ENCODE measurements at places on chromosomes 16 and 17.

DNA sequence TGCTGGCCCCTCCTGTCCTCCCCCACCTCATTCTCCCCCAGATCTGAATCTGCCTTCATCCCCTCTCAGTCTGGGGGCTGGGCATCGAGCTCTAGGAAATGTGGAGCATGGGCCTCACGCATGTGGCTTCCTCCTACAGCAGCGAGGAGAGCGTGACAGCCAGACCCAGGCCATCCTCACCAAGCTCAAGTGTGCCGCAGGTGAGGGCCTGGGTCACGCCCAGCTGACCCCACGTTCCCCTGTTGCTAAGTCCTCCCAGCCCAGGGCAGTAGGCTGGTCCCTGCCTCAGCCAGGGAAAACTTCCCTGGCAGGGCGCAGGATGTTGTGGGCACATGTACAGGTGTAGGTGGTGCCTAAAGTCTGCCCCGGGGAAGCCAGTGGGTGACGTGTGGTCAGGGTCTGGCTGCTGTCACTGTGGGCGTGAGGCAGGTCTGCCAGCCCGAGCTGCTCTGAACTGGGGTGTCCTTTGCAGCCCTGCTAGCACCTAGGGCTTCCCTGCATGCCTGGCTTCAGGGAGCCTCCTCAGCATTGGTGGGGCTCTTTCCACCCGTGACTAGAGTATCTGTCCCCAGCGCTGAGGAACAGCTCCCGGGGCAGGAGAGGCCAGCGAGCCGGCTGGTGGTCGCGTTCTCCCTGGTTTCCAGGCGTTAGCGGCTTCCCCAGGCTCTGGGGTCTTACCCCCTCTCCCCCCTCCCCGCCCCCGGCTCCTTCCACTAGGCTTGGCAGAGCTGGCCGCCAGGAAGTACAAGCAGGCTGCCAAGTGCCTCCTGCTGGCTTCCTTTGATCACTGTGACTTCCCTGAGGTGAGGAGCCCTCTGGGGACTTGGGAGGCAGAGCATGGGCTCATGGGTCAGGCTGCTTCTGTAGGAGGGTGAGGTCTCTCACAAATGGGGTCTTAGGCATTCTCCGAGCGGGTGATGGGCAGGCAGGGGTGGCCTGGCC, 3.6 kb downstream of the GPS1 start:
- no peak for DNase-seq

GRCh38 chr17:7136266-7136877, 21.8 kb upstream of the ASGR2 start:
- DNase-seq: peak; percentile 32

DNA sequence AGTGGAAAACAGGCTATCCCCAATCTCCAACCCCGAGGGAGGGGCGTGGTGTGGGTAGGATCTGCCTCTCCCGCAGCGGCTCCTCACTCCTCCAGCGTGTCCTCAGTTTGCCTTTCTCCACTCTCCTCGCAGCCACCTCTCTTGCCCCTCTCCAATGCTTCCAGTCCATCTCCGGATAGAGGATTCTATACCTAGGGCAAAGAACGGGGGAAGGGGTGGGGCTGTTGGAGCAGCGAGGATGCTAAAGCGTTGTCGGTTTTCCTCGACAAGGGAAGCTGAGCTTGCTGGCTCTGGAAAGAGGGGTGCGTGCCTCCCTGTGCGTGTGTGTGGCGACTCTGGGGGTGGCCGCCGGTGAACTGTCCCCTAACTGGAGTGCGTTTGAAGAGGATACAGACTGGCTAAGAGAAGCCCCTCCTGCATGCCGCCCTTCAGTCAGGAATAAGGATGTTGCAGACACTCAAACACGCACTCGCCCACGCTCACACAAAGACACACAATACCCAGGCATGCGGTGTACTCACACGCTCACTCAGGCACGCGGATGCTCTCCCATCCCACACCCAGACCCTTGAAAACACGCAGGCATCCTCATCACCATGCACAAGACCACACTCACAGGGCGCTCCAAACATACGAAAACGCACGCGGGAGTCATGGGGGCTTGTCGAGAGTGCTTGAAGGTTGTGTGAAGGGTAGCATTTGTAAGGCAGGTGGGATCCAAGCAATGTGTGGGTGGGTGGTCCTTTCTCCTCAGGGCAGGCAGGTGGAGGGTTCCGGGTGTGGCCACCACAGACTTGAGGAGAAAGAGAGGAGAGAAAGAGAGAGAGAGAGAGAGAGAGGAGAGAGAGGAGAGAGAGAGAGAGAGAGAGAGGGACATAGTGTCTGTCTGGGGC, 655 bp upstream of the GPR139 start:
- no peak for DNase-seq

DNA sequence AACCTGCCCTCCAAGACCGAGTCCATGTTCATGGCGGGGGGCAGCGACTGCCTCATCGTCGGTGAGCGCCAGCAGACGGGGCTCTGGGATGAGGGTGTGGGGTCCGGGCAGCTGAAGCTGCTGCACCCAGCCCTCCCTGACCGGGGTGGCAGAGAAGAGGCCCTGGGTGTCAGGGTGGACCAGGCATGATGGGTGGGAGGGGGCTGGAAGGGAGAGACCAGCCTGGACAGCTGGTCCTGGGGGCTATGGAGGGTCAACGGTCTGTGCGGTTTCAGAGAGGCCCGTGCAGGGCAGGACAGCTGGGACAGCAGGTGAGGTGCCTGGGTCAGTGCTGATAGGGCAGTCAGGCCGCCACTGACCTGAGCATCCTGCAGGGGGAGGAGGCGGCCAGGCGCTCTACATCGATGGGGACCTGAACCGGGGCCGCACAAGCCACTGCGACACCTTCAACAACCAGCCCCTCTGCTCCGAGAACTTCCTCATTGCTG, 13.3 kb upstream of the ATP6V0C start:
- DNase-seq: no peak

- DNase-seq: no peak
Measured at GRCh38 chr17:21294321-21295035, 10.0 kb downstream of the MAP2K3 start.

GRCh38 chr16:1308036-1308976, 1.1 kb upstream of the UBE2I start:
- DNase-seq: peak; percentile 24

DNA sequence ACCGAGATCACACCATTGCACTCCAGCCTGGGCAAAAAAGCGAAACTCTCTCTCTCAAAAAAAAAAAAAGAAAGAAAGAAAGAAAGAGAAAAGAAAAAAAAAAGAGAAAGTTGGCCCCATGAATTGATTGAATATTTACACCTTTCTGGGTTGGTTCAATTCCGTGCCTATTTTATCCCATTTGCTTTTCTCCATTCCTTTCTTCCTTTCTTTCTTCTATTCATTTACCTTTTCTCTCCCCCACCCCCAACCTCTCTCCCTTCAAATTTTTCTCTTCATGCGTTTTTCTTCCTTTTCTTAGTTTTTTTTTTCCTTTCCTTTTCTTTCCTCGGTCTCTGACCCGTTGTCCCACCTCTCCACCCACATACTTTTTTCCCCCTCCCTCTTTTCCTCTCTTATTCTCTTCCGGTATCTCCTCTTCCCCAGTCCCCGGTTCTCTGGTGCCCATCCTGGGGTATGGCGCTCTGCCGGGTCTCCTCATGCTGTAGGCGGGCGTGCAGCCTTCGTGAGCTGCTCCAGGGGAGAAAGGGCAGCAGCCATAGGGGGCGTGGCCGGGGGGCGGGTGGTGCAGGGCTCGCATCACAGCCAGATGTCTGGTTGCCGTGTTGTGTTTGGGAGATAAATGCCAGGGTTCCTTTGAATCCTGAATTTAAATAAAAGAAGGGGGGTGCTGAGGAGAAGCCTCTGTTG, 5.3 kb upstream of the COL1A1 start:
- peak; percentile 40 for DNase-seq

GRCh38 chr16:177981-178667, 1.6 kb downstream of the HBA1 start:
- DNase-seq: no peak

- DNase-seq: peak; percentile 85
Measured at GRCh38 chr17:56319531-56319930, 166.3 kb downstream of the ANKFN1 start.

DNA sequence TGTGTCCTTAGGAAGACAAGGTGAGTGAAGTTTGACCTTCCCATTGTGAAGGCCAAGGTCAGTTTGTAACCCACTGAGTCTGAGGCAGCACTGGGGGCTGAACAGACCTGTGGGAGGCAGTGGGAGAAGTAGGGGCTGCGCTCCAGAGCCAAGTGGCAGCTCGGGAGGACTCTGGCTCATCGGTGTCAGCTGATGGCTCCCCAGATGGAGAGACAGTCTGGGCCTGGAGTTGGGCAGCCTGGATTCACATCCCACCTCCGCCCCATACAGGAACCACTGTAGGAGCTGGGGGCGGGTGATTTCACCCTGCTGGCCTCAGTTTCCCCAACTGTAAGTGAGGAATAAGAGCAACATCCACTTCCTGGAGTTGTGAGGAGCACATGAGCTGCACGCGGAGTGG, 128.4 kb downstream of the FOXL1 start:
- no peak for DNase-seq

GRCh38 chr17:68328676-68329075, 37.4 kb downstream of the ARSG start:
- no peak for DNase-seq

DNA sequence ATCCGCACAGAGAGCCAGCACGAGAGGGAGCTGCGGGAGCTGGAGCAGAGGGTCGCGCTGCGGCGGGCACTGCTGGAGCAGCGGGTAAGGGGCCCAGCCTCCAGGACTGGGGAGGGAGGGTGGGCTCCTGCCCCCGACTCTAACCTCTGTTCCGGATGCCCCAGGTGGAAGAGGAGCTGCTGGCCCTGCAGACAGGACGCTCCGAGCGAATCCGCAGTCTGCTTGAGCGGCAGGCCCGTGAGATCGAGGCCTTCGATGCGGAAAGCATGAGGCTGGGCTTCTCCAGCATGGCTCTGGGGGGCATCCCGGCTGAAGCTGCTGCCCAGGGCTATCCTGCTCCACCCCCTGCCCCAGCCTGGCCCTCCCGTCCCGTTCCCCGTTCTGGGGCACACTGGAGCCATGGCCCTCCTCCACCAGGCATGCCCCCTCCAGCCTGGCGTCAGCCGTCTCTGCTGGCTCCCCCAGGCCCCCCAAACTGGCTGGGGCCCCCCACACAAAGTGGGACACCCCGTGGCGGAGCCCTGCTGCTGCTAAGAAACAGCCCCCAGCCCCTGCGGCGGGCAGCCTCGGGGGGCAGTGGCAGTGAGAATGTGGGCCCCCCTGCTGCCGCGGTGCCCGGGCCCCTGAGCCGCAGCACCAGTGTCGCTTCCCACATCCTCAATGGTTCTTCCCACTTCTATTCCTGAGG, 4.4 kb downstream of the HIRIP3 start:
- DNase-seq: no peak

DNA sequence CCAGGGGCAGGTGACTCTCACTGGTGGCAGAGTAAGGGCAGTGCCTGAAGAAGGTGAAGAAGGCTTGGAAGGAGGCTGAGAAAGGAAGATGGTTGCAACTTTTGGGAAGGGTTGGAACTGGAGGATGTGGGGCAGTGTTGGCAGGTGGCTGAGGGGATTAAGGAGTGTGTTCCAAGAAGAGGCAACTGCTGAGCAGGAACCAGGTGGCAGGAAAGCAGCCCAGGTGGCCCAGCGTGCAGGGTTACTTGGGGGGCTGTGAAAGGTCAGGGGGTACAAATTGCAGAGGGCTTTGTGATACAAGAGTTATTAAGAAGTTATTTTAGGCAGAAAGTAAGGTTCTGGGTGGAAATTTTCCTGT, 28.6 kb downstream of the WSCD1 start:
- DNase-seq: no peak

GRCh38 chr17:61392679-61393078, 7.0 kb upstream of the TBX2 start:
- DNase-seq: no peak

DNA sequence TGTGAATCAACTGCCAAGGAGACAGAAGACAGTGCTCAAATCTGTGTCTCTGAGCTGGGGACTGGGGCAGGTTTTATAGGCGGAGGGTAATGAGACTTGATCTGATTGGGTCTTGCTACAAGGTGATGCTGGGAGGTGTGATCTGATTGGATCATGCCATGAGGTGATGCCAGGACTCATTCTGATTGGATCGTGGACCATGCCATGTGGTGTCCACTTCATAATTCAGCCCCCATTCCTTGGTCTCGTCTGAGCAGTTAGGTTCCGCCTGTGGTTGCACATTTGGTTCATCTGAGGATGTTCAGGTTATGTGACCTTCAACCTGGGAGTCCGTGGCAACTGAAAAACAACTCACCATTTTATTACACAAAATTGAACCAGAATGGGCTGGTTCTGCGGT, 41.0 kb downstream of the OTOA start:
- no peak for DNase-seq

GRCh38 chr16:10517868-10518267, 62.5 kb downstream of the EMP2 start:
- DNase-seq: no peak

DNA sequence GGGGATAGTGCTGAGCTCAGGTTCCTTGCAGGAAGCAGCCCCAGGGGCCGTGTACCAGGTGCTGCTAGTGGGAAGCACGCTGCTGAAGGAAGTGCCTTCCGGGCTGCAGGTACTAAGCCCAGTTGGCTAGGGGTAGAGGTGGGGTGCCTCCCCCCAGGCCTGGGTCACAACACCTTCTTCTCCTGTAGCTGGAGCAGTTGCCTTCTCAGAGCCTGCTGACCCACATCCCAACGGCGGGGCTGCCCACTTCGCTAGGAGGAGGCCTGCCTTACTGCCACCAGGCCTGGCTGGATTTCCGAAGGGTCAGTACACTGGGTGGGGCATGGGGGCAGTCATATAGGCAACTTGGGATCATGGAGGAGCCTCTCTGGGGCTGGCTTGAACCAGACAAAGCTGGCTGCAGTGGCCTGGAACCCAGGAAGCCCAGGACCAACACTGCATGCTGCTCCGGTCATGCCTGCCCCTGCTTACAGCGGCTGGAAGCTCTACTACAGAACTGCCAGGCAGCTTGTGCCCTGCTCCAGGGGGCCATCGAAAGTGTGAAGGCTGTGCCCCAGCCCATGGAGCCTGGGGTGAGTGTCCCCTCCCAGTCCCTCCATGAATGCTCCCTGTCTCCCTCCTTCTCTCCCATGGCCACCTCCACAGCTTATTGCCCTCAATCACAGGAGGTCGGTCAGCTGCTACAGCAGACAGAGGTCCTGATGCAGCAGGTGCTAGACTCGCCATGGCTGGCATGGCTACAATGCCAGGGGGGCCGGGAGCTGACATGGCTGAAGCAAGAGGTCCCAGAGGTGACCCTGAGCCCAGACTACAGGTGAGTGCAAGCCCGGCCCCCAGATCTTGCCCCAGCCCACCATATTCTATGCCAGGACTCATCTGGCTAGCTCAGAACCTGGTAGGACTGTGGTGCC, 2.5 kb downstream of the PLEKHG4 start:
- no peak for DNase-seq

DNA sequence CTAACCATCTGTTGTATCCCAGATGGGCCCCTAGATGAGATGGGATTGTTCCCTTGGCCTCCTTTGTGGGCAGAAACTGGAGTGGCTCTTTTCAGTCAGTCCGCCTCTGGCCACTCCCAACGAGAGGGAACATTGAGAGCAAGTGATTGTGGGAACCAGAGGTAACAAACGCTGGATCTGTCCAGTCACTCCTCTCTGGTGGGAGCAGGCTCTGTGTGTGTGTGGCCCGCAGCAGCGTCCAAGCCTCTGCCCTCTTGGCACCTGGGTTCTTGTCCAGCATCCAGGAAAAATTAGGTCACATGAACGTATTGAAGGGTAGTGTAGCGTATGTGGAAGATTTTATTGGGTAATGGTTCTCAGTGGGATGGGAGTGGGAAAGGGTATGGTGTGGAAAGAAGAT, 101.9 kb upstream of the COX10 start:
- no peak for DNase-seq

- no peak for DNase-seq
Measured at GRCh38 chr16:13727943-13728342, 192.0 kb upstream of the ERCC4 start.

GRCh38 chr17:74671031-74671771, 41.5 kb downstream of the CD300LF start:
- no peak for DNase-seq

- DNase-seq: peak; percentile 66
Measured at GRCh38 chr16:1781758-1782407, 488 bp downstream of the SPSB3 start.

Data from NCI-H1417 (cell line).